ENCODE measurements at places on chromosomes 3 and 15.

DNA sequence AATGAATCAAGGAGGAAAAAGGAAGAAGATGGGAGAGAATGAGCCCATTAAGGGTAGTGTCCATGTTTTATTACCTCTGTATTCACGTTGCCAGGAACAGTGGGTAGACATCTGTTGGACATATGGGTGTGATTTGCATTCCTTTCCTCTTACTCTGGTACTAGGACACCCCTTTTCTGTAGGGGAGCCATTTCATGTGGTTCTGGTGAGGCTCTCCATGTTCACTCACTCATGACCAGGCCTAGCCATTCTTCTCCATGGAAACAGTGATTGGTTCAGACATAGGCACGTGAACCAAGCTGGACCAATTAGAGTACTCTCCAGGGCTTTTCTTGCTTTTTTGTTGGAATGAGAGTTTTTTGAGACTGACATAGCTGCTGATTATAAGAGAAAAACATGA, 39.6 kb upstream of the PDCD6IP start:
- no peak for DNase-seq

GRCh38 chr3:63927422-63928280, 15.5 kb upstream of the SCAANT1 start:
- DNase-seq = no peak

GRCh38 chr3:113736548-113737089, 9.4 kb downstream of the NAA50 start:
- no peak for DNase-seq

DNA sequence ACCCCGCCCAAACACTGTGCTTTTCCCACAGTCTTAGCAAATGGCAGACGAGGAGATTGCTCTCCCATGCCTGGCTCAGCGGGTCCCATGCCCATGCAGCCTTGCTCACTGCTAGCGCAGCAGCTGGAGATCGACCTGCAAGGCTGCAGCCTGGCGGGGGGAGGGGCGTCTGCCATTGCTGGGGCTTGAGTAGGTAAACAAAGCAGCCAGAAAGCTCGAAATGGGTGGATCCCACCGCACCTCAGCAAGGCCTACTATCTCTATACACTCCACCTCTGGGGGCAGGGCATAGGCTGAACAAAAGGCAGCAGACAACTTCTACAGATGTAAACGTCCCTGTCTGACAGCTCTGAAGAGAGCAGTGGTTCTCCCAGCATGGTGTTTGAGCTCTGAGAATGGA, 27.2 kb upstream of the WDR5B start:
- DNase-seq = no peak

- DNase-seq = no peak
Measured at GRCh38 chr3:67109651-67110204, 111.6 kb downstream of the KBTBD8 start.

GRCh38 chr15:89096664-89097063, 8.4 kb downstream of the ABHD2 start:
- no peak for DNase-seq

DNA sequence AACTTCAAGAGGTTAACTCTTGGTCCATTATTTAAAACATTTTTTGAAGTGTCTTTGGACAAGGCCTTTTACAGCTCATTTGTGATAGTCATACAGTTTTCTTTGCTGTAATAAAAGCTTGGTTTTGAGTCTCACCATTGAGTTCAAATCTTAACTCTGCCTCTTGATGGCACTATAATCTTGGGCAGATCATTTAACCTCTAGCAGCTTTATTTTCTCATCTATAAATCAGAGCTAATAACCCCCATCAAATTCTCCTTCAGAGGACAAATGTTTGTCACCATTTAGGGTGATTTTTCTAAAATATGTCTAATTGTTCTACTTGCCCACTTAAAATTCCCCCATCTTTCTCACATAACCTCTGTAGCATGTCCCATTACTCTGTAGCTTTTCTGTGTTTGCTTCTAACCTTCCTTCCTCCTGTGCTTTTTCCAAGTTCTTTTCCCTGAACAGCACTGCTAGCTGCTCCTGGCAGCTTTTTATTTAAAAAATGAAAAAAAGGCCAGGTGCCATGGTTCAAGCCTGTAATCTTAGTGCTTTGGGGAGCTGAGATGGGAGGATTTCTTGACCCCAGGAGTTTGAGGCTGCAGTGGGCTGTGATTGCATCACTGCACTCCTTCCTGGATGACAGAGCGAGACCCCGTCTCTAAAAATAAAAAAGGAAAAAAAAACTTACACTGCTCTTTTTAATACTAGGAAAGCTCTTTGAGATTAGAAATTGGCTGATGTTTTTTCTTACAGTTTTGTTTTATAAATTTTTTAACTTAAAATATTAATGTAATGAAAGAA, 28.5 kb downstream of the UBE2E1 start:
- no peak for DNase-seq

- DNase-seq = no peak
Measured at GRCh38 chr3:108453565-108453964, 56.8 kb downstream of the MYH15 start.

DNA sequence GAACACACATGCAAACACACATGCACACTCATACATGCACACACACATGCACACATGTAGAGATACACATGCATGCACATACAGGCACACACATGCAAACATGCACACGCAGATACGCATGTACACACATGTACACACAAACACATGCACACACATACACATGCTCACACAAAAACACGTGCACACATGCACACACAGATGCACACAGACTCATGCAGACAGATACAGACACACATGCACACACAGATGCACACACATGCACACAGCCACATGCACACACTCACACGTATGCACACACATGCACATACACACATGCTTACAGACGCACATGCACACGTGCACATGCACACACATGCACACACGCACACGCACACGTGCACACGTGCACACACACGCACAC, 37.3 kb upstream of the ALG1L2 start:
- no peak for DNase-seq

- no peak for DNase-seq
Measured at GRCh38 chr3:132267391-132267993, 49.7 kb upstream of the ACP3 start.

DNA sequence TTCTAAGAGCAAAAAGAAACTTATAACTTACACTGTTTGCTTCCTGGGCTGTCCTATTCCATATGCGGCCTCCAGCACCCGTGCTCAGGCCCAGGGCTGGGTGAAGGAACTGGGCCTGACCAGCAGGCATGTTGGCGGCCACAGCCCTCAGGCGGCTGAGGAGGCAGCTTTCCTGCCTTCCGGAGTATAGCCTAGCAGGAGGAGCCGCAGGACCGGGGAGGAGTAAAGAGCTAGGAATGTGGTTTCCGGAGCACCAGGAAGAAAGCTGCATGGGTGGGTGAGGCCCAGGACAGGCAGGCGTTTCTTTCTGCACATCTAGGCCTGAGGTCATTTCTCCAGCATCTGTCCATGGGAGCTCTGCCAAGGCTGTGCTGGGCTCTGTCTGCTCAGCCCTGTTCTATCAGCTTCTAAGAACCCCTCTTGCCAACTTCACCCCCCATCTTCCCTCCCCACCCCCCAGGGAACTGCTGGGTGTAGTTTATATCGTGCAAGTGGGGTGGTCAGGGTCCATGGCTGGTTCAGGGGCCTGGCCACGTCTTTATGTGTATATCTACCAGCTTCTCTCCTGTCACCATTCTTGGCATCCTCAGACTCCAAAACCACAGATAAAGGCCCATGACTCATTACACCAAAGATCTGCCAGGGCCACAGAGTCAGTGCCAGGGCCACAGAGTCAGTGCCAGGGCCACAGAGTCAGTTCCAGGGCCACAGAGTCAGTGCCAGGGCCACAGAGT, 7.8 kb upstream of the KIF7 start:
- DNase-seq = no peak

GRCh38 chr3:169634618-169635236, 28.8 kb downstream of the MECOM start:
- no peak for DNase-seq

DNA sequence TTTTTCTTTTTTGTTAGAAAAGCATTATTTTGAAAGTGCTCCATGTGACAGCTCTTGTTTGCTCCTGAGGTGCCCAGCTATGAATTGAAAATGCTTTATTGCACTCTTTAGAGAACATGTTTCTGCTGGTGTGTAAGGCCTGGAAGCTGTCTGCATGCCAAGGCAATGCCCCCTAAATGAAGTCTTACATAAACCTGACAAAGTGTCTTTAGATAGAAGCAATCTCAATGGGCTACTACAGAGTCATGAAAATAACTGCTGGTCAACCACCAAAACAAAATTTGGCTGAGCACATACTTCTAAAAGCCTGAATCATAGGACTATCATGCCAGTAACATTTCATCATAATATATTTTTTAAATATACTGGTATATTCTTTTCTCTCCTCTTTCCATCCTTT, 178.7 kb downstream of the THRB start:
- no peak for DNase-seq

DNA sequence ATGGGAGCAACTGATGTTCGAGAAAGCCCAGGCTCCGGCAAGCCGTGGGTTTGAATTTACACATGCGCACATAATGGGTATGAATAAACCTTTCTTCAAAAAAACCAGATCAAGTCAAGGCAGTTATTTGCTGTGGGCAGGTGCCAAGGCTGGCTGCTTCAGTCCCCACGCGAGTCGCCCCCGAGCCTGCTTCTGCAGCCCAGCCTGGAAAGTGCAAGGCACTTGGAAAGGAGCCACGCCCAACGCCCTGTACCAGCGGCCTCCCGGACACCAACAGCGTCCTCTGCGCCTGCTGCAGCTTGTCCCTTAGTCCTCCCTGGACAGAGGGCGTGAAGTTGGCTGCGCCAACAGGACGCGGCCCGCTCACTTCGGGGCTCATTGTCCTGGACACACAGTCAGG, 68.9 kb downstream of the KLF15 start:
- no peak for DNase-seq

DNA sequence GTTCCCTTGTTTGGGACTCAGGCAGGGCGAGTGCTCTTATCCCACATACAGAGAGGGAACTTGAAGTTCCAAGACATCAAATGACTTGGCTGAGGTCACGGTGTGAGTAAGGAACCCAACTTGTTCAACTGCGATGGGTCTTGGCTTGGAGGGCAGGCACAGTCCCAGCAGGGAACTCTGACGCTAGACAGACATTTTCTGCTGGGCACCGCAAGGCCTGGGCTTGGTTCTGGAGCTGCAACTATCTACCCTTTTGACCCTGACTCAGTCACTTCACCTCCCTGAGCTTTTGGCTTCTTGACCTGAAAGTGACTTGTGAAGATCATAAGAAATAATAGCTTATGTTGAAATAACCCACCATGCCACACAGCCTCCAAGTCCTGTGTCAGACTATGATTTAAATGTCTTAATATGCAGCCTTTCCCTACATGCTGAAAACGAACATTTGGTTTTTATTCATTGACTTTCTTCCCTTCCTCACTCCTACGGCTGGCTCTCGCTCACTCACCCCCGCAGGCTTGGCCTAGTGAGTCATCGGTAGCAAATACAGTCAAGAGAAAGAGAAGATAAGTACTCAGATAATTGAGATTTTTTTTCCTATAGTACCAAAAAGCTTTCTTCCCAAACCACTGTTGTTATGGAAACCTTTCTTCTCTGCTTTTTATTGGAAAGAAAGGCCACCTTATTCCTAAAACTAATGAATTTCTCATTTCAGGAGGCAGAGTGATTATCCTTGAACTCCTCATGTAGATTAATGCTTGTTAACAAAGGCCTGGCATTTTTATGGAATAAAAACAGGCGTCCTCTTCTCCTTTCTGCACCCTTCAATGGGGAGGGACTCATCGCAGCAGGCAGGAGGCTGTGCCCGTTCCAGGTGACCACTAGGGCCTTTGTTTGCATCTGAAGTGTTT, 178.4 kb downstream of the ATP10A start:
- no peak for DNase-seq

GRCh38 chr3:176970770-176971169, 226.5 kb downstream of the TBL1XR1 start:
- no peak for DNase-seq

GRCh38 chr3:17144665-17144993, 259.9 kb downstream of the PLCL2 start:
- DNase-seq = no peak
